PC-3 (cell line): ENCODE measurements at places on chromosomes 7 and 10. TPM values are rescaled to one million over a fixed set of nuclear protein-coding genes. Genes with fewer than 3 reads are reported as not detected.

DNA sequence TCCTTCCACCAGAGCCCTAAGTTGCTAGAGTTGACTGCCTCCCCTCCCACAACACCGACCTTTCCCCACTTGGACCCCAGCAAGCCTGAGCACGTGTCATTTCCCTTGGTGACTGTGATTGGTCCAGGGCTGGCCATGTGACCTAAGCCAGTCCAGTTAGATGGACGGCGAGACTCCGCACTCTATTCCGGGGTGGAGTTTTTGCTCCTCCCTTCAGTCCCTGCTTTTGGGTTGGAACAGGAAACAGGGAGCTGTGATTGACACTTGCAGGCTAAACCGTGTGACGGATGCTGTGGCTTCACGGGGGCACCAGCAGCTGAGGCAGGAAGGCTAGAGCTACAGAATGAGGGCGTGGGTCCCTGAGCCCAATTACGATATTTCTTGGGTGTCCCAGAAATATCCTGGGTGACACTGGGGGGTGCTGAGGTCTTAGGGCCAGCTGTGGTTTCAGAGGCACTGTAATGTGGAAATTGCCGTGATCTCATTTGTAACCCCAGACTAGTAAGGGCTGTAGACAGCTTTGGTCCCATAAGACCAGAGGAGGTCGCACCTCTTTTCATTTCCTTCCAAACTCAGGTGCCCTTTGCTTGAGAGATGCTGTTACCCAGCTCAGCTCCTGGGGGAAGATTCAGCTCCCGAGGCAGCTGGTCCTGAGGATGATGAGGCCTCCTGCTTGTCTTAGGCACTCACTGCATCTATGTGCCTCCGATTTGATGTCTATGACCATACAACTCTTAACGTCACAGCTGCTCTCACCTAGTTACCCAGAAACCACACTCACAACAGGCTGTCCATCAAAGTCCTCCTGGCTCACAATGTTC is 102.7 kb upstream of the NPTX2 start:
- no peak overlapping the region for H3K27ac ChIP-seq
- H3K4me1 ChIP-seq = no peaks in the 10 kb centered on the region
- no peaks in the 10 kb centered on the region for H3K27me3 ChIP-seq
- no peak overlapping the region for H3K4me3 ChIP-seq
- DNase-seq = no peak
- H3K36me3 ChIP-seq = no peaks in the 10 kb centered on the region

DNA sequence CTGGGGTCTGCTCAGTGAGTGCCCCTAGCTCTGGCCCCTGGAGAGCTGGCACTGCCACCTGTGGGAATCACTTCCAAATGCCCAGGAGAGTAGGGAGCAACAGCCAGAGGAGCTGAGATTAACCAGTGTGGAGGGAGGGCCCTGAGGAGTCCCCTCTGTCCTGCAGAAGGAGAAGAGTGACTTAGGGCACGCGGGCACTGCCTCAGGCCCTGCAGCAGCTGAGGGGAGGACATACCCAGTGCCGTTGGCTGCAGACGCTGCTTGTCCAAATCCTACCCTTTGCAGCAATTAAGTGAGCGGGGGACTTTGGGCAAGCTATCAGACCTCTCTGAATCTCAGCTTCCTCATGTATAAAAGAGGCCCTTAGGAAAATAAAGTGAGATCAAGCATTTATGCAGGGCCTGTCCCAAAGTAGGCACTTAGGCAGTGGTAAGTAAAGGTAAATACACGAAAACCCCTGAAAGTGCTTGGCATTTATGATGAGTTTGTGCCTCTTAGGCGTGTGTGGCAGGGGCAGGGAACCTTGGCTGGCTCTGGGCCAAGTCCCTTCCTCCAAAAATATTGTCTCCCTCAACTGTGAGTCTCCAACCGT is 16.9 kb downstream of the PRF1 start:
- no peak overlapping the region for H3K4me3 ChIP-seq
- no peak for DNase-seq
- no peaks in the 10 kb centered on the region for H3K27me3 ChIP-seq
- no peak overlapping the region for H3K27ac ChIP-seq
- H3K4me1 ChIP-seq = no peaks in the 10 kb centered on the region

DNA sequence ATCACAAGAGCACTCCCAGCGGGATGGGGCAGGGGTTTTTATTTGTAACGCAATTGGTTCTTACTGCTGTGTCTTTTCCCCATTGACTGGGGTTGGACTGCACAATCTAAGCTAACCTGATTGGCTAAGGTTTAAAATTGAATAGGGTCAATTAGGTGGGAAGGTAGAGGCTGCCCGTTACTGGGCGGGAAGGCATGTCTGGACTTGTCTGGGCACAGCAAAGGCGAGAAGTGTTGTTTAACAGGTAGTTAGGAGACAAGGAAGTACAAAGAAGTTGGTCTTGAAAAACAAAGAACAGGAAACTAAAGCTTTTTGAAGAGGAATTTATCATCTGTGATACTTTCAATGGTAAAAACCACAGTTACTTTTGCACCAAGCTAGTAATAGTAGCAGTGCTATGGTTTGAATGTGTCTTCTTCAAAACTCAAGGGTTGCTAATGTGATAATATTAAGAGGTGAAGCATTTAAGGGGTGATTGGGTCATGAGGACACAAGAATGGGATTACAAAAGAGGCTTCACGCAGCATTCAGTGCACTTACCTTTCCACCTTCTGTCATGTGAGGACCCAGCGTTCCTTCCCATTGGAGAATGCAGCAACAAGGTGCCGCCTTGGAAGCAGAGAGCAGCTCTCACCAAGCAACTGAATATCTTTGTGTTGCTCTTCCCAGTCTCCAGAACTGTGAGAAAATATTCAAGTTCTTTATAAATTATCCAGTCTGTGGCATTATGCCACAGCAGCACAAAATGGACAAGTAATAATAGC is 875.5 kb upstream of the SORCS1 start:
- H3K27me3 ChIP-seq = no peaks in the 10 kb centered on the region
- H3K4me1 ChIP-seq = no peaks in the 10 kb centered on the region
- no peaks in the 10 kb centered on the region for H3K36me3 ChIP-seq
- no peak for DNase-seq
- H3K27ac ChIP-seq = no peak overlapping the region
- H3K4me3 ChIP-seq = no peak overlapping the region

DNA sequence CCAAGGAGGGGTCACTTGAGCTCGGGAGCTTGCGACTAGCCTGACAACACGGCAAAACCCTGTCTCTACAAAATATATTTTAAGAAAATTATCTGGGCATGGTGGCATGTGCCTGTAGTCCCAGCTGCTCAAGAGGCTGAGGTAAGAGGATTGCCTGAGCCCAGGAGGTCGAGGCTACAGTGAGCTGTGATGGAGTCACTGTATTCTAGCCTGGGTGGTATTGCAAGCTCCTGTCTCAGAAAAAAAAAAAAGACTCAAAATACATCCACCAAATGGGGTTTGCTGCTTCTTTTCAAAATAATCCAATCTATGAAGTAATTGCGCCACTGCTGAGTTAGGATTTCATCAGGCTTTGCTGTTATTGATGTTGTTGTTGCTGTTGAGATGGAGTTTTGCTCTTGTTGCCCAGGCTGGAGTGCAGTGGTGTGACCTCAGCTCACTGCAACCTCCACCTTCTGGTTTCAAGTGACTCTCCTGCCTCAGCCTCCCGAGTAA is 11.1 kb upstream of the VIM start:
- no peak for DNase-seq
- peaks cover 53% of the 10 kb centered on the region for H3K4me1 ChIP-seq
- H3K36me3 ChIP-seq = no peaks in the 10 kb centered on the region
- no peak overlapping the region for H3K4me3 ChIP-seq

- H3K27ac ChIP-seq = no peak overlapping the region
- no peaks in the 10 kb centered on the region for H3K4me1 ChIP-seq
- H3K36me3 ChIP-seq = no peaks in the 10 kb centered on the region
- no peak for DNase-seq
Observed at GRCh38 chr7:53437336-53437735, 401.9 kb downstream of the POM121L12 start.

GRCh38 chr10:142371-142770 is 7.1 kb downstream of the ZMYND11 start:
- DNase-seq = peak; percentile 14
- H3K36me3 ChIP-seq = no peaks in the 10 kb centered on the region

GRCh38 chr7:30429156-30429530 is 49.4 kb downstream of the NOD1 start:
- H3K27ac ChIP-seq = no peak overlapping the region
- no peaks in the 10 kb centered on the region for H3K36me3 ChIP-seq
- no peak overlapping the region for H3K4me3 ChIP-seq
- no peaks in the 10 kb centered on the region for H3K27me3 ChIP-seq

GRCh38 chr10:31549896-31550295 is 230.9 kb downstream of the ZEB1 start:
- no peaks in the 10 kb centered on the region for H3K36me3 ChIP-seq
- no peak overlapping the region for H3K4me3 ChIP-seq
- DNase-seq = no peak
- H3K27me3 ChIP-seq = no peaks in the 10 kb centered on the region

Gene SLIT1
- total RNA-seq = not detected in 2 replicates

Gene MLXIPL
- 4.7 and 6.9 TPM in 2 replicates for total RNA-seq

Gene DNAJC1
- total RNA-seq = 46.4 and 53.4 TPM in 2 replicates

DNA sequence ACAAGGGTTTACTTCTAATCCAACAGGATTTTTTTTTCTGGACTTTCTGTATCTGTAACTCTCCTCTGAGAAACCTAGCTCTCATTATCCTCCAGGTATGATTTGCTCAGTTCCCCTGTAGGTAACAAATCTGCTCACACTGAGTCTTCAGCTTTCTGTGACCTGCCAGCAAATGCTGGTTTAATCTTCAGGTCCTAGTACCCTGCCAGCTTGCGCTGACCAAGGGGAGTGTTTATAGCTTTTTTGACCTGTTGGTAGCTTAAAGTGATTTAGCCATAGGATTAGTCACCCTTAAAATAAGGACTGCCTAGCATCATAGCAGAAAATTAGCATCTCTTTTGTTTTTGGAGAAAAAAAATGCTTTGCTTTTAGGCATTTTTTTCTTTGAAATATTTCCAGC is 22.4 kb downstream of the SND1 start:
- no peaks in the 10 kb centered on the region for H3K27me3 ChIP-seq
- no peak overlapping the region for H3K27ac ChIP-seq
- no peak for DNase-seq
- 0 out of 2 replicates have a peak, but pooled peaks cover 18% of the 10 kb centered on the region for H3K4me1 ChIP-seq
- H3K36me3 ChIP-seq = peaks cover 49% of the 10 kb centered on the region

Gene ASAH2B
- total RNA-seq = 19.6 and 21.8 TPM in 2 replicates

Gene PLCE1
- total RNA-seq = 9.2 and 11.4 TPM in 2 replicates

Gene CARD11
- not detected in 2 replicates for total RNA-seq

Gene SSC4D
- 0.86 and 1.3 TPM in 2 replicates for total RNA-seq

GRCh38 chr10:74178042-74178791 is 27.2 kb downstream of the ADK start:
- peak overlapping the region; percentile 49 for H3K4me3 ChIP-seq
- H3K4me1 ChIP-seq = peaks cover 45% of the 10 kb centered on the region
- peaks cover 19% of the 10 kb centered on the region for H3K36me3 ChIP-seq
- H3K27me3 ChIP-seq = no peaks in the 10 kb centered on the region

Gene TMEM213
- total RNA-seq = not detected in 2 replicates

DNA sequence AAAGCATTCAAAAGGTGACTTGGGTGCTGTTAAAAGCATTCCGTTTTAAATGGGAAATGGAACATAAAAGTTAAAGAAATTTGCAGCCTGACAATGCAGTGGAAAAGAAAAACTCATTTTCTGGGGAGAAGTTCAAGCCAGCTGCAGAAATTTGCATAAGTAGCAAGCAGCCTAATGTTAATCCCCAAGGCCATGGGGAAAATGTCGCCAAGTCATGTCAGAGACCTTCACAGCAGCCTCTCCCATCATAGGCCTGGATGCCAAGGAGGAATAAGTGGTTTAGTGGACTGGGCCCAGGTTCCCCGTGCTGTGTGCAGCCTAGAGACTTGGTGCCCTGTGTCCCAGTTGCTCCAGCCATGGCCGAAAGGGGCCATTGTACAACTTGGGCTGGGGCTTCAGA is 154.2 kb downstream of the PKD1L1 start:
- peaks cover 10% of the 10 kb centered on the region; the same call in 1 of the 2 replicates for H3K4me1 ChIP-seq

DNA sequence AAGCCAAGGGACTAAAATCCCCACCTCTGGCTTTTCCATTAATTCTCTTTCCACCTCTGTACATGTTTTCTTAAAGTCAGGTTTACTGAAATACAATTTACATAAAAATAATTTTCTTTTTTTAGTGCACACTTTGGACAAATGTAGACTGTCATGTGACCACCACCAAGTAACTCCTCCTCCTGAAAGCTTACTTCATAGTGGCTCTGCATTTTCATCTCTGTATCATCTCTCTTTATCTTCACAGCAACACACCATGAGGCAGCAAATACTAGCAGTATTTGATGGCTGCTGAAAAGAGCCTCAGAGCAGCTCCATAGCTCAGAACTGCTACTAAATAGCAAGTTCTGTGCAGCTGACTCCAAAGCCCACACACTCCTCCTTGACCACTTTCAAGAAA is 17.3 kb downstream of the WDFY4 start:
- H3K27ac ChIP-seq = no peak overlapping the region
- H3K36me3 ChIP-seq = no peaks in the 10 kb centered on the region
- H3K27me3 ChIP-seq = peaks cover 98% of the 10 kb centered on the region
- H3K4me3 ChIP-seq = no peak overlapping the region

GRCh38 chr10:1370298-1370697 is 314.1 kb downstream of the WDR37 start:
- H3K27me3 ChIP-seq = no peaks in the 10 kb centered on the region
- H3K4me1 ChIP-seq = no peaks in the 10 kb centered on the region
- H3K27ac ChIP-seq = no peak overlapping the region

Gene PLXDC2
- 0.06 TPM in 1 of 2 replicates, not detected in the other for total RNA-seq
